ENCODE measurements at places on chromosomes 4 and X. TPM values are rescaled to one million over a fixed set of nuclear protein-coding genes. Genes with fewer than 3 reads are reported as not detected.

DNA sequence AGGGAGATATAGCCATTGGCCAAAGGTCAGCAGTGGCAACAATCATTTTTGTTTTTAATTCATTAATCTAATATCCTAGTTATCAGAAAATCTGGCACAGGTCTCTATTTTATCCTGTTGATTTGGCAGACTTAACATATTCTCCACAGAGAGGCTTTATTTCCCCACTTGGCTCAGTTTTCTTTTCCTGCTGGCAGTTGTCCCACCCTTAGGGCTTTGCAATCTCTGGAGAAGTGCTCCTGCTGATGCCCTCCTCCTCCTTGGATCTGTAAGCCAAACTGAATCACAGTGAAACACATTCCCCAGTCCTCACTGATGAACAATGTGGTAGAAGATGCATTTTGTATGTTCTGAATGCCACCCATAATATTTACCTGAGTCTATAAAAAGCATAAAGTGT is 889.7 kb downstream of the PDHA2 start:
- no peak for DNase-seq

GRCh38 chr4:22668702-22669101 is 24.0 kb upstream of the GBA3 start:
- DNase-seq, result peak; percentile 5

DNA sequence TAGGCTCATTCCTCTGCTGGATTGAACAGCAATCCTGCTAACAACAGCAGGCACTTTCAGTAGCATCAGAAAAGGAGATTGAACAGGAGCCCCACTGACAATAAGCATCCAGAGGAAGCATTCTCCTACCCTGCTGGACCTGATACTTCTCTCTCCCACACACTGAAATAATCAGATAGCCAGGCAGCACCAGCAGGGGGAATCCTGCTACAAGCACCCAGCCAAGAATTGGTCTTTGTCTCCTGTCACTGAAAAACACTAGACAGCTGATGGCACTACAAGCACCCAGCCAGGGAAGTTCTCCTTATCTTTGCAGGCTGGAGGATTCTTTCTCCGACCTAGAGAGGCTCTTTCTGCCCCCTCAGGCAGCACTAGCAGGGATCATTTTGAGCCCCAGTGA is 444.3 kb upstream of the GRIA3 start:
- no peak for DNase-seq

- DNase-seq, result peak; percentile 15
Observed at GRCh38 chrX:107825698-107826237, at the start of gene MID2. TSS of gene MID2 (plus strand) at chrX:107825866. CDS start at chrX:107826427, 561 bp downstream.

DNA sequence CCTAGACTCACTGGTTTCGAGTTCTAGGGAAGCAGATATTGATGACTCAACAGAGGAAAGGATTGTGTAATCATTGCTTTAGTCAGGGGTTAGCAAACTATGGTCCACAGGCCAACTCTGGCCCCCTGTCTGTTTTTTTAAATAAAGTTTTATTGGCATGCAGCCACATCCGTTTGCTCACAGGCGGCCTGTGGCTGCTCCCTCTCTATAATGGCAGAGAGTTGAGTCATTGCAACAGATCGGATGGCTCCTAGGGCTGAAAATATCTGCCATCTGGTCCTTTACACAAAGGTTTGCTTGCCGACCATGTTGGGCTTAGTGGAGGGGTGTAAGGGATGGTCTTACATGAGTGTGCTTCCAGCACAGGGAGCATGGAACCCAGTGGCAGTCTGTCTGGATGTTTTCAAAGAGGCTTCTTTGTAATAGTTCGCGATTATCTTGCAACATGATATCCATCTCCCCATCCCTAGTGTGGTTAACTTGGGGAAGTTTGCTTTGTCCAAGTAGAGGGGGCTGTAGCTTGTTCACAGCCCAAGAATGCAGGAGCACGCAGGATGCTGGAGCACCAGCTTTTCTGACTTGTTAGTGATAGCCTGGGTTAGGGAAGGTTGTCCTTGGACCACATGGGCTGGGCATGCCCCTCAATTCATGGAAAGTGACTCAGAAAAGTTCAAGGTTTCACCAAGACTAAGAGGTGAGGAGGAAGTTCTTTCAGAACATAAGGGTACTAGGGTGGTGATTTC is 59.3 kb upstream of the CLDN34 start:
- DNase-seq, result no peak

- DNase-seq, result no peak
Observed at GRCh38 chrX:154539077-154539476, 7.6 kb downstream of the G6PD start.

- no peak for DNase-seq
Observed at GRCh38 chr4:184721254-184721653, 12.6 kb downstream of the CENPU start.

- DNase-seq, result peak; percentile 45
Observed at GRCh38 chrX:152865232-152865920, 32.5 kb upstream of the ZNF185 start.

DNA sequence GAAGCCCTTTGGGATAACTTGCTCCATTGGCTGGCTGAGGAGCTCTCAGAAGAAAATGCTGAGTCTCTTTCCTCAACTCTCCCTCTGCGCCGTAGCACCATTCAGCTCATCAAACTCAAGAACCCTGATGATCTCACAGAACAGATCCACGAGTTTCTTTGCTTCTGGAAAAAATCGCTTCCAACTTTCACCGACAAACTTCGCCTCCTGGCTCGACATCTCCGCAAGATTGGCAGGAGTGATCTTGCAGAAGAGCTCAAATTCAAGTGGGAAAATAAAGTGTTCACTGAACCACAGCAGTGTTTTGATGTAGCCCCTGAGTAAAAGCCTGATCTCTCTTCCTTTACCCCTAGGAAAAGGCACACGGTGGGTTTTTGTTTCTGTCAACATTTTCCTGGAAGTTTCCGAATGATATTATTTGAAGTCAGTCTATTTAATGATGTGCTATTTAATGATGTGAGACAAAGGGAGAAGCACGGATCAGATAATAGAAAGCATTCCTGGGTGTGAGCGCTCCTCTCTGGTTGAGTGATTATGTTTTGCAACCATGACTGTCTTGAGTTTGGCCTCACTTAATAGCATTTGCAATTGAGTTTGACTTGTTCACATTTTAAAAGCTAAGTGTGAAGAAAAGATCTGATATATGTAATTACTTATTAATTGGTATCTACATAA is 62.2 kb downstream of the DTHD1 start:
- DNase-seq, result no peak

DNA sequence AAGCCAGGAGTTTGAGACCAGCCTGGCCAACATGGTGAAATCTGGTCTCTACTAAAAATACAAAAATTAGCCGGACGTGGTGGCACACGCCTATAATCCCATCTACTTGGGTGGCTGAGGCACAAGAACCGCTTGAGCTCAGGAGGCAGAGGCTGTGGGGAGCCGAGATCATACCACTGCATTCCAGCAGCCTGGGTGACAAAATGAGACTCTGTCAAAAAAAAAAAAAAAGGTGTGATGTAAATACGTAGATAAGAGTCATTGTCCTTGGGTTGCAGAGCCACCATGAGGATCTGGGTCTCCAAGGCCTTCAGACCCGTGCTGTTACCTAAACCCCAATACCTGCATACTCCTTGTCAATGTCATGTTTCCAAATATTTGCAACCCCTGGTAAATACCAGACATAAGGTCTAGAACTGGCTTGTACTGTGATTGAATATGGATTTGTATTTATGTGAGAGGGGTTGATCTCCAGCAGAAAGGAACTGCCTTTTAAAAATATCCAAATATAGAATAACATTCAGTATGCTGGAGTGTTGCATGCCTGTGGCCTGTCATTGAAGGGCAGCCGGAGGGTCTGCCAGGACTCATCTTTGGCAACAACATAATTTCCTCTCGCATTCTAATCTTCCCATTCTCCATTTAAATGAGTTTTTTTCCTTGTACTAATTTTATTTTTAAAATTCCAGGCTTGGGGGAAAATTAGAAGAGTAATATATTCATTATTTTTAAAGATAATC is 40.4 kb downstream of the ATXN3L start:
- DNase-seq, result no peak

- no peak for DNase-seq
Observed at GRCh38 chr4:138894709-138895108, 120.9 kb upstream of the NOCT start.

DNA sequence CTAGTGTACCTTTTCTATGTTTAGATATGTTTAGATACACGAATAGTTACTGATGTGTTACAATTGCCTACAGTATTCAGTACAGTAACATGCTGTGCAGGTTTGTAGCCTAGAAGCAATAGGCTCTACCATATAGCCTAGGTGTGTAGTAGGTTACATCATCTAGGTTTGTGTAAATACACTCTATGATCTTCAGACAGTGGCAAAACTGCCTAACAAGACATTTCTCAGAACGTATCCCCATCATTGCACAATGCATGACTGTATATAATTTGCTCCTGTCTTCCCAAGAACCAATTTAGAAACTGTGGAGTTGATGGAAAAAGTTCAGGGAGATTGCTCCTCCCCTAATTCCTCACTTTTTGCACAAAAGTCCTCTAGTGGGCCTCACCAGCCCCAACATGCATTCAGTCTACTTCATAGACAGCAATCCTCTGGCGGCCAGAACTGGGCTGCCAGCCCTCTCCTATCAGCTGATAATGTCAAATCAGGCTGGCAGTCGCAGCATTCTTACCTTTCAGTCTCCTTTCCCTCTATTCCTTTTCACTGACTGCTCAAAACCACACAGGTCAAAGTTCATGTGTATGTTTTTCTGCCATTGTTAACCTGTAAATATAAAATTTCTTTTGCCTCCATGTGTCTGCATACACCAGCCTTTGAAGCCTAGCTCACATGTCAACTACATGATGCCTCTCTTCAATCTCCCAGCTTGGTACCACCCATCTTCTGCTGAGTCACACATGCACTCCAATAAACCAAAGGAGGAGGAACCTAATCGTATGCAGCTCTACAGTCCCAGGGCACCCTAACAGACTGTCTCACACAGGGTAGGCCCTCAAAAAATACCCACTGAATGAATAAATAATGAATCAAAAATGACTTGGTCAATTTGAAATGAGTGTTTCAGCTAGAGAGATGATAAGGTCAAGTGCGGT is 32.0 kb downstream of the BCLAF3 start:
- DNase-seq, result no peak

DNA sequence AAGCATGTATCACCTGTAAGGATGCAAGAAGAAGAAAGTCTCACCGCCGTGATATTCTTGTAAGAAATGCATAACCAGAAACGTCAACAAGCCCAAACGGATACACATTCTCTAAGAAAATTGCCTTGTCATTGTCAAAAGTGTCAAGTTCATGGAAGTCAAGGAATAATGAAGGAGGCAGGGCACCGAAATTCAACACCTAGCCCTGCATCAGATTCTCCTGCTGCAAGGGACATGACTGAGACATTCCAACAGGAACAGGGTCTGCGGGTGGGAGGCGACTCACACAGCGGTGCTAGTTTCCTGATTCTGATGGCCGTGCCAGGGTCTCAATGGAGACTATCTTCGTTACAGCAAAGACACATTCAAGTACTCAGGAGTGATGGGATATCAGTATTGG is 26.7 kb downstream of the IRF2 start:
- DNase-seq, result no peak

DNA sequence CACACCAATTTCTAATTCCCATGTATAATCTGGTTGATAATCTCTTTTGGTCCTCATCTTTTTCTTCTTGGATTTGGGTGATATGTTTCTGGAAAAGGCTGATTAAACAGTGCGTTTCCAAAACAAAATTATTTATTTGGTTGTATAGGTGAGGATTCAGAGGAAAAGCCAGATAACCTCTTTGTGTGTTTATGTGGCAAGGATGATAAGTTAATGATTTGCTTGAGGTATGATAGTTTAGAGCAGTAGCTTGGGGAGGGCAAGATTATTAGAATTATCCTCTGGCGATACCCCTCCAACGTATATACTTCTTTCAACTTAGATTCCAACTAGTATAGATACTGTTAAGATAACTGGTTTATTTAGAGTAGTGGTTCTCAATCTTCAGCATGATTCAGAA is 53.3 kb downstream of the SLC4A4 start:
- DNase-seq, result no peak

GRCh38 chr4:75717408-75717807 is 7.0 kb upstream of the USO1 start:
- no peak for DNase-seq

GRCh38 chrX:103249805-103250204 is 5.2 kb downstream of the TCEAL8 start:
- DNase-seq, result no peak

DNA sequence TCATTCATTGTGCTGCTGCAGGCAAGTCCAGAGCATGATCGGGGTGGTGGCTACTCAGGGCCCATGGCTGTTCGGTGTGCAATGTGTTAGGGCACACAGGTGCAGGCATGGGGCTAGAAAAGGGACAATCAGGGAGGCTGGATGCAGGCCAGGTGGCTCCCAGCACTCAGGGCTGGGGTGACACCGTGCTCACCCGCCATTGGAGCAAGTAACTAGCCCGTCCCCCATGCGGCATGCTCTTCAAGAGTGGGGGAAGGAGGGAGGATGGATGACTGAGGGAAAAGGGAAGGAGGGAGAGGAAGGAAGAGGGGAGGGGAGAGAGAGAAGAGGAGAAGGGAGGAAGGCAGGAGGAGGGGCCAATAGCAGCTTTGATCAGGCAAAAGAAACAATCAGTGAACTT is 64.7 kb downstream of the INTS6L start:
- no peak for DNase-seq

GRCh38 chr4:64340218-64341110 is 68.8 kb downstream of the TECRL start:
- DNase-seq, result no peak

- DNase-seq, result peak; percentile 47
Observed at GRCh38 chr4:95549246-95550114, 707 bp upstream of the UNC5C start.

The SLC6A14 gene
- total RNA-seq, result not detected

The FRAS1 gene
- 1.9 TPM for total RNA-seq

The ARHGAP6 gene
- 20.9 TPM for total RNA-seq

The HHIP gene
- total RNA-seq, result 16.0 TPM

The USP17L10 gene
- total RNA-seq, result not detected

The C1QTNF7 gene
- total RNA-seq, result 0.18 TPM

The LRP2BP gene
- total RNA-seq, result 0.74 TPM

The SSX2B gene
- not detected for total RNA-seq

The SMIM14 gene
- total RNA-seq, result 122 TPM

The GUF1 gene
- 21.9 TPM for total RNA-seq

The SPANXD gene
- total RNA-seq, result not detected
